ENCODE measurements at places on chromosomes 7 and 10.

DNA sequence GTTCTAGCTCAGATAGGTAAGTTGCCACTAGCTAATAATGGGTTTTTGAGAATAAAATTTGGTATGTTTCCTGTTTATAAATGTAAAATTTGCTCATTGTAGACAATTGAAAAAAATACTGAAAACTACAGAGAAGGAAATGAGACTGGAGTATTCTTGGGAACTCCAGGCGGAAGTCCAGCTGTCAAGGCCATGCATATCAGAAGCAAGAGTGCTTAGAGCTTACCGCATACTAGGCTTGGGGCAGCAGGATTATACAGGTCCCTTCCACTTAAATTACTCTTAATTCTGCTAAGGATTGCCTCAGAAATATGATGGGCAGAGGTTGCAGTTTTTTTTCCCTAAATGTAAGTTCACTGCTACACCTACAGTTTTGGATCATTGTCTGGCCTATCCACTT, 26.6 kb downstream of the UMAD1 start:
- DNase-seq = no peak

GRCh38 chr7:19060761-19061259, 56.6 kb downstream of the TWIST1 start:
- no peak for DNase-seq

- DNase-seq = no peak
Measured at GRCh38 chr7:2193575-2194305, 39.0 kb downstream of the MAD1L1 start.

- no peak for DNase-seq
Measured at GRCh38 chr10:72011468-72011867, 47.3 kb downstream of the CHST3 start.

DNA sequence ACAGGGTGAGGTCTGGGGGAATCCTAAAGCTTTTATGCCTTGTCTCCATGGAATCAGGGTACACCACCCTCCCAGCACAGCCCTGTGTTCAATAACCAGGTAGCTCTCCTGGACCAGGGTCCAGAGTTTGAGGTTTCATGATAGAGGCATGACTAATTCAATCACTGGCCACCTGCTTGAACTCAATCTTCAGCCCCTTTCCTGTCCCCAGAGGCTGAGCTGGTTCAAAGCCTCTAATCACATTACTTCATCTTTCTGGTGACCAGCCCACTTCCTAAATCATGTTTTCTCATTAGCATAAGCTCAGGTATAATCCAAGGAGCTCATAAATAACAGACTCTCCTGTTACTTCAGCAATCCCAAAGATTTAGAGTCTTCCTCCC, 20.5 kb downstream of the CRPPA start:
- no peak for DNase-seq

DNA sequence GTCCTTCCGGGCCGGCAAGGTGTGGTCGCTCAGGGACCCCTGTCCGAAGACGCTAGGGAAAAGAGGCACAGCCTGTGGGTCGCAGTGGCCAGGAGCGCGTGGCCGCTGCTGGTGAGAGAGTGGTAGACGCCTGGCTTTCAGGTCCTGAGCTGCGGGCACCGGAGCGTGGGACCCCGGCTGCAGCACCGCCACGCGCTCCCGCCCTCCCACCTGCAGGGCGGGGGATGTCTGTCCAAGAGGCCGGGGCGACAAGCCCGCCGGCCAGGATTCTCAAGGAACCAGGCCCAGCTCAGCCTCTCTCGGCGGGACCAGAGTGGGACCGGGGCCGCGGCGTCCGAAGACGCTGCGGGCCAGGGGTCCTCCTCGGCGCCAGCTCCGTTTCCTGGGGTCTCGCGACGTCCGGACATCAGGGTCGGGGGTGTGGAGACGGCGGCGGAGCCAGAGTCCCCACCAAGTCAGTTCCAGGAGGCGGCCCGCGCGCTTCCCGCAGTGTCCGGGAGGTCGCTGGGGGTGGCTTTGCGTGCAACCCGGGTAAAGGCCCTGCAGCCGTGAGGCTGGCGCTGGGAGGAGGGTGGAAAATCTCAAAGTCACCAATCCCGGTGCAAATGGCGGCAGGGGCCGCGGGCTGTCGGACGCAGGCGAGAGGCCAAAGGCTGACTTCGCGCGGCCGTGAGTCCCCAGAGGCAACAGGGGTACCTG, 5.5 kb downstream of the ZNF503 start:
- DNase-seq = no peak

GRCh38 chr7:1889556-1890181, 219.6 kb downstream of the ELFN1 start:
- no peak for DNase-seq

DNA sequence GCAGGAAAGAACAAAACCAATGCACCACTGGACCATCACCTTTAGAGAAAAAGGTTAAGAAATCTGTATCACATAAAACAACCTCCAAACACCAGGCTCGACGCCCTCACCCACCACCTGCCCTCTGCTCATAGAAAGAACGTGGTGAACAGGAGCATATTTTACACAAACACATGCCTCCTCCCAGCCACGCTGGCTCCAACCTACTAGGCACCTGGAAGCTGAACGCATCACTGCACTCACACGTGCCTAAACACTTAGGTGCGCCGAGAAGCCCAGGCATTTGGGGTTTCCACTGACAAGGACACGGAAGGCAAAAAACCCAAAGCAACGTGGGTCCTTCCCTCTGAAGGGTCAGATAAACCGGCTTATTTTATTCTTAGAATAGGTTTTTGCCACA, 56.0 kb downstream of the PTPRN2 start:
- DNase-seq = no peak

DNA sequence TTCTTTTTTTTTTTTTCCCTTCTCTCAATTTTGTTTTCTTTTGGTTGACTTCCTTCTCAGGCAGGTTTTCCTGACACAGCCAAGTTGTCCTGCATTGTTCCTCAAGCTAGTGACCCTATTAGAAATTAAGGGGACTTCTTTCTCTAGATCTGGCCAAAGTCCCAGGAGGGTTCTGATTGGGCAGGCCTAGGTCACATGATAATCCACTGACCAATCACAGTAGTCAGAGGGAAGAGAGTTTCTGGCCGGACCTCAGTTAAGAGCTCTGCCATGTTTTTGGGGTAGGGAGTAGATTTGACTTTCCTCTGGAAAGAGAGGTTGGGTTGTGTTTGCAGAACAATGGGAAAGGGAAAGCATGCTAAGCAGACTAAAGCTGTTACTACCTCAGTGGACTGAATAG, 16.2 kb downstream of the VWA2 start:
- DNase-seq = no peak

DNA sequence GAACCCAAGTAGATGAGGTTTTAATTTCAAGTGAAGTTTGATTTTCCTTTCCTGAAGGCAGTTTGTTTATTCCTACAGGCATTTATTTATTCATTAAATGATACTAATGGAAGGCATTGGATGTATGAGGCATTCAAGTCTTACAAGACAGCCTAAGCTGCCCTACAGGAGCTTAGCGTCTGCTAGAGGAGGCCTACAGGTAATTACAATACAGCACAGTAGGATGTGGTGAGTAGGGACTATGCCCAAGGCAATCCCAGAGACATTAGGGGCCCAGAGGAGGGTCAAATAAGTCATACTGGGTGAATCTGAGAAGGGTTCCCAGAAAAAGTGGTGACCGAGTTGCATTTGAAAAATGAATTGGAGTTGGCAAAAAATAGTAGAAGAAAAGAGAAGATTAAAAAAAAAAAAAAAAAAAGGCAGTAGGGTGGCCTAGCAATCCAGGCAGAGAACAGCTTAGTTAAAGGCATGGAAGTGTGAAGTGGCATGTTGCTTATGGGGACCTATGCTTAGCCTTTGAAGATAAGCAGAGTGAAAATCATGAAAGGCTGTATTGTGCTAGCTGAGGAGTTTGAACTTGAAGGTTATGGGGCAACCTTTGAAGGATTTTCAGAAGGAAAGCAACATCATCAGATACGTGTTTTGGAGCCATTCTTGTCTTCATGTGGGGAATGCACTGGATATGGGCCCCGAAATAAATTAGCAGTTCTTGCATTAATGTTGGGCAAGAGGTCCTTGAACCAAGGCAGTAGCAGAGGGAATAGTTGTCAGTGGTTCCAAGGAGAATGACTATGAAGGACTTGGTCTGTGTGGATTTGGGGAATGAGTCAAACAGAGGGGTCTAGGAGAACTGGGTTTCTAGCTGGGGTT, 65.5 kb downstream of the SNX10 start:
- DNase-seq = no peak

GRCh38 chr10:92410501-92410900, 119.5 kb downstream of the MARCHF5 start:
- DNase-seq = no peak

DNA sequence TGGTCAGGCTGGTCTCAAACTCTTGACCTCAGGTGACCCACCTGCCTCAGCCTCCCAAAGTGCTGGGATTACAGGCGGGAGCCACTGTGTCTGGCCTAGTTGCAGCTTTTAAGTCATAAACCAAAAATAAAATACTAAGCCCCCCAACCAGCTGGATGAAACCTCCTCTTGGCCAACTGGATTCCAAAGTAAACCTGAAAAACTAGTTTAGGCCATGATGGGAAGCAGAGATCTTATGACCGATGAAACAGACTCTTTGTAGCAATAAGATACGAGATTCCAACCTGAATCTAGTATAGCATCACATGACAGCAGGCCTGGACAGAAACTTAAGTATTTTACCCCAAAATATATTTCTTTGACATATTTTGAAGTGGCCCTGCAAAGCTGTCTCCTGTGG, 9.1 kb upstream of the MCM10 start:
- DNase-seq = no peak

DNA sequence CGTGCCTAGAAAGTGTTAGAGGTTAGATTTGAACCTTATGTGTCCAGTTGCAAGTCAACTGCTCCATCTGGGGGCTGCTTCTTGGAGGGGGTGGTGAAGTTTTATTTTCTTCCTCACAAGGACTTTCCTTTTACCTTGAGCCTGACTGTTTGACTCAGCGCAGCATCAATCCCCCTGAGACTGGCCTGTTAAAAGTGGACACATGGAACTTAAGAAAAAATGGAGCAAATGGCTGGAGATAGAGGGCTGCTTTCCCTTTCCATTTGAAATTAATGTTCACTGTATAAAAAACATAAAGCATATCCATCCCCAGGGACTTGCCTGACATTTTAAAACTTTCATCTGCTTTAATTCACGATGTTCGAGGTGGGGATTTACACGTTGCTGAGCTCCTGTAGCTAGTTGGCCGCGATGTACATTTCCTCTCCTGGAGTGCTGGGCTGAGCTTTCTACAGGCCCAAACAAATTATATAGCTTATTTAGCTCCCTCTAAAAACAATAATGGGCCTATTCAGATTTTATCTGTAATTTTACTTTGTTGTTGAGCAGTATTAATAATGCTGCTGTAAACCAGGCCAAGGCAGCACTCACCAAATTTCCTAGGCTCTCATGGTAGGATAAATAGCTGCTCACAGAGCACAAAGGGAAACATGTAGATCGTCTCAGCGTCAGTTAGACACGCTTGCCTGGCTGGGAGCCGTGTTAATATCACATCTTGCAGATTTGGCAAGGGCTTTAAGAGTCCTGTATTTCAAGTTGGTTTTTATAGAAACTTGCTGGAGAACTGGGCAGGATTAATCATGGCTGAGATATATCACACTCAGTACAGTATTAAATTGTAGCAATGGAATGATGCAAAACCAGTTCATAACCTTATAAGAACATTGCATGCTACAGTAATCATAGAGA, 251.5 kb downstream of the LRMDA start:
- DNase-seq = peak; percentile 81

DNA sequence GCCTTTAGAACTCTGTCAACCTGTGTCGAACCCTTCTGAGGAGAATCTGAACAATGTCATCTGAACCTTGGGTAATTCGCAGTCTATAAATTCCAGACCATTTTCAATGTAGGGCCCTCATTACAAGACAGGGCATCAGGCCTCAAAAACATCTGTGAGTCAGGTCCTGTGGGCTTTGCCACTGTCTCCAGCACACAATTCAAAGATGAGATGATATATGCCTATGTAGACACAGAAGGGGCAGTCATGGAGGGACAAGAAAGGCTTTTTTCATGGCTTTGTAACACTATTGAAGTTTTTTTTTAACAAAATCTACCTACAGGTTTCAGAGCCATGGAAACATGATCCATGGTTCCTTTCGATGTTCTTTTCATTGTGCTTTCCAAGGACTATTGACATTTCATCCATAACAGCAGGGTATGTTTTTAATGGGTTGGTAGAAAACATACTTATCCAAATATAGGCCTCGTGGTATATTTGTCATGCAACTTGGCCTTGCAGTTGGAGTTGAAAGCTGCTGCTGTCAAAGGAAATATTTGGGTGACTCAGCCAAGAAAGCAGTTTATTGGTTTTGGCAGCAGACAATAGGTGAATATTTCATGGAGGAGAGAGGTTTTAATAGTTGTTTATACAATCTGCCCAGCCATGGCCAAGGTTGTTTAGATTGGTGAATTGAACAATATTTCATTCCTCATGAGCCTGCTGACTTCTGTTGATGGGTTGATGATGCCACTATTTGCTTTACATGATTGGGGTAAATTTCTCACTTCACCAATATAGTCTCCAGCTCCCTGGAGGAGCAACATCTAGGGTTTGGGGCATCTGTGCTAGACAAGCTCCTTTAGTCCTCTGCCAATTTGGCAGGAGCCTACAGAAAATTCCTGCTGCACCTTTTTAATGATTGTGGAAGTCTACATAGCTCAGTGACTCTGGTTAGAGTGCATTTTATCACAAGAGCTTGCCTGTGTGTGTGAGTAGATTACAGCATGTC, 158.4 kb upstream of the TMEM72 start:
- DNase-seq = peak; percentile 100

- no peak for DNase-seq
Measured at GRCh38 chr10:36573246-36573645, 552.2 kb upstream of the ANKRD30A start.

DNA sequence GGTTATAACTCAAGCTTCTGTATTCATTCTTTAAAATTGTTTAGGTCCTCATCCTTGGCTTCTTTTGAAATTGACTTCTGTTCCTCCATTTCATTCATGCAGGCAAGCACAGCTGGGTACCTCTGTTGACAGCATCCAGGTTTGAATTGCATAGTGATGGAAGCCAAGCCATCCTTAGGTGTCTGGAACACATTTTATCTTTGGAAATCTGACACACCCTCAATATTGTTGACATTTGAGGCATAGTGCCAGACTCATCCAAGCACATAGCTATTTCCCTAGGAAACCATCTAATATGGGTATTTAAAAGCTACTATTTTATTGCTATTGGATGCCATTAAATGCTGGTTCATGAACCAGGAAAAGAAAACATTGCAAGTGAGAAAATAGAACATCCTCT, 142.1 kb upstream of the PTPRZ1 start:
- DNase-seq = peak; percentile 19

DNA sequence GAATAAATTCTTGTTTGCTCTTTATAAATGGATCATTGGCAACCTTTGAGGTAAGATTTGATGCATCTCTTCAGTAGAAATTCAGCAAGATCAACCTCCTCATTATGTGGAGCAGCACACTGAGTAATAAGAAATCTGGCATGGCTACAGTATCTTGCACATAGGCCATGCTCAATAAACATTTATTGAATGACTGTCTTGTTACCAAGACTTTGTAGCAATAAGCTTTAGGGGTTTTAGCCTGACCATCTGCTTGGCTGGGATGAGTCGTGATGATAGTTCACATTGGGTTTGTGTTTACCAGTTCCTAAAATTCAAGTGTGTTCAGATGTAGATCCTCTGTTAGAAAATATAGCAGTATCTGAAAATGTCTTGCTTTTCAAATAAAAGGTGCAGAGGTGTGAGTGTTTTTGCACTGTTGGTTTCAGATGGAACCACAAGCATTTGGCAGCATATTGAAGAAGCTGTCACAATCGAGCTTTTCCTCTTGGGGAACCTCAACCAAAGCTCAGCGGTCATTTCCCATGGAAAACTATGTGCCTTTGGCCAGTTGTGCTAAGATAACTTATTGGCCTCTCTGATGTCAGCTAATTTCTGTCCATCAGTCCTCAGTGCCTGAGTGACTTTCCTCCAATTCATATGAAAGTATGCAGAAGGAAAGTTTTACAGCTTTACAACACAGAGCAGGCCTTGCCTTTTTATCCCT, 442.6 kb downstream of the GFRA1 start:
- no peak for DNase-seq

All from LNCaP clone FGC (cell line).